ENCODE measurements at places on chromosomes 1 and 21. TPM values are rescaled to one million over a fixed set of nuclear protein-coding genes. Genes with fewer than 3 reads are reported as not detected.

The TSTD1 gene
- total RNA-seq = not detected

DNA sequence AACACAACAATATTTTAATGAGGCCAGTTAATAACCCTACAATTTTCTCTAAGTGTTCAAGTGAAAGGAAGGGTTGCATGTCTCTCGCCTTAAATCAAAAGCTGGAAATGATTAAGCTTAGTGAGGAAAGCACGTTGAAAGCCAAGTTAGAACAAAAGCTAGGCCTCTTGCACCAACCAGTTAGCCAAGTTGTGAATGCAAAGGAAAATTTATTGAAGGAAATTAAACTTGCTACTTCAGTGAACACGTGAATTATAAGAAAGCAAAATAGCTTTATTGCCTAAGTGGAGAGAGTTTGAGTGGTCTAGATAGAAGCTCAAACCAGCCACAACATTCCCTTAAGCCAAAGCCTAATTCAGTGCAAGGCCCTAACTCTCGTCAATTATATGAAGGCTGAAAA lies 135.6 kb downstream of the DUSP10 start:
- no peak for DNase-seq

The DSCAM gene
- total RNA-seq = 0.02 TPM

DNA sequence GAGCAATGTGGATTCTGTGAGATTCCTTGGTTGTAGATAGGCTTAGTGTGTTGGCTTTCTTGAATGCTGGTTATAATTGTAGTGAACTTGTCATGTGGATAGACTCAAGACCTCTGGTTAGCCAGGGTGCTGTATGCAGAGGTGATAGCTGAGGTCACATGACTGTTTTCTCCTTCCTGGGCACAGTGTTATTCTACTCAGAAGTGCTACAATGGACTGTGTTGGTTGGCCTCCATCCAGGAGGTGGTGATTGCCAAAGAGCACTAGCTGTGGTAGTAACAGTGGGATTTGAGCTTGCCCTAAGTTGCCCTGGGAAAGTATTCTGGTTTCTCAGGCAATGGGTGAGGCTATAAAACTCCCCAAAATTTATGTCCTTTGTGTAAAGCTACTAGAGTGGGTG lies 71.6 kb downstream of the SH3BGR start:
- DNase-seq = no peak

- no peak for DNase-seq
Observed at GRCh38 chr1:93475681-93476080, 27.8 kb downstream of the FNBP1L start.

GRCh38 chr1:43861988-43862735 lies 71.4 kb upstream of the ARTN start:
- no peak for DNase-seq

The GBP3 gene
- 2.4 TPM for total RNA-seq
